NCI-H460 (cell line): ENCODE measurements at places on chromosomes 6 and 20.

GRCh38 chr6:37103169-37104039 is 66.5 kb upstream of the PIM1 start:
- DNase-seq: no peak

GRCh38 chr6:68779366-68779765 is 144.3 kb downstream of the ADGRB3 start:
- no peak for DNase-seq

DNA sequence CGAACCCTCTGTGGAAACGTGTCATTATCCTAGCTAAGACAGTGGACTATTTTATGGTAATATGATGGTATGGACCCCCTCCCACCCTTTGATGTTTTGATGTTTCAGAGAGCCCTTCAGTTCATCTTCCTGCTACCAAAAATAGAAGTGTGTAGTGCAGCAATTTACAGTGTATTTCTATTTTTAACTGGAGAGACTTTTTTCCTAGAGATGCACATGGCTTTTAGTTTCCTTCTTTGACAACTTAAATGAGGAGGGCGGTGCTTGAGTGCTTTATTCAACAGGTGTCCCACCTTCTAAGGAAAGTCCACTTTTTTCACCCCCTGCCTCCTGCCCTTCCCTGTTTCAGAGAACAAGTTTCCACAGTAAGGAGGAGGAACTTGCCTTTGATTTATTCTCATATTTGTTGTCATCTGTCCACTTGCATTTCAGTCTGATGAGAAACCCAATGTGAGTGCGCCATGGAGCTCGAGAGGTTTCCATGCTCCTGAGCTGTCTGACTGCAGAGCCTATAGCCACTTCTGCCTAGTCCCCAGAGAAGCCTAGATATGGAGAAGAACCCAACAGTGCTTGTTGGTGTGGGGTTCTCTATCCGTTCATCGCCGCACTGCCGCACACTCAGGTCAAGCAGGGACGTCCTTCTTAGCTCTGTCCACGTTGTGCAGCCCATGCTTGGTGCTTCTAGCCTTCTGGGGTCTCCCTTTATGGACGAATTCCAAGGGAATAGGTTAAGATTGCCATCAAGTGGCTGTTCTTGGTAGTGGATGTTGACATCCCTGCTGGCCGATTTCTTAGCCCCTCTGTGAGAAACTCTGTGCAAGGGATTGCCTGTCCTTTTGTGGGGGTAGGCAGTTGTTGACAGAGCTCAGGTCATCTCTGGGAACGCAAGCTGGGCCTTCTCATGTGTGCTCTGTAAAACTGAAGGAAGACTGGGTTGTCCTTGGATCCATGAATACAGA is 144.2 kb downstream of the JARID2 start:
- no peak for DNase-seq

GRCh38 chr6:57173056-57173885 is 1.1 kb downstream of the BAG2 start:
- DNase-seq: no peak

DNA sequence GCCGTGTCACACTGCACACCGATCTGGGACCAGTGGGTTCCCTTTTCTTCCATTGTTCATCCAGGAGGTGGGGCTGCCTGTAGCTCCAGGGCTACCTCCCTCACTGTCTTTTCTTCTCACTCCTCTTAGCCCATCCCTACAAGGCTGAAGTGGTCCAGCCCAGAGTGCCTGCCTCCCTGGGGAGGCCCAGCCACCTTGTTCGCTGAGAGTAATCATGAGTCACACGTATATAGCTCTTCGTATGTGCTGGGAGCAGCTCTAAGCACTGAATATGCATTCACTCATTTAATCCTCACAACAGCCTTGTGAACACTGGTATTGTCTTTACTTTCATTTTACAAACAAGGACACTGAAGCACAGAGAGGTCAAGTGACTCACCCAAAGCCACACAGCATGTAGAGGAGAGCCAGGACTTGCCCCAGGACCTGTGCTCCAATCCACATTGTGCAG is 14.7 kb upstream of the CCDC167 start:
- DNase-seq: no peak

DNA sequence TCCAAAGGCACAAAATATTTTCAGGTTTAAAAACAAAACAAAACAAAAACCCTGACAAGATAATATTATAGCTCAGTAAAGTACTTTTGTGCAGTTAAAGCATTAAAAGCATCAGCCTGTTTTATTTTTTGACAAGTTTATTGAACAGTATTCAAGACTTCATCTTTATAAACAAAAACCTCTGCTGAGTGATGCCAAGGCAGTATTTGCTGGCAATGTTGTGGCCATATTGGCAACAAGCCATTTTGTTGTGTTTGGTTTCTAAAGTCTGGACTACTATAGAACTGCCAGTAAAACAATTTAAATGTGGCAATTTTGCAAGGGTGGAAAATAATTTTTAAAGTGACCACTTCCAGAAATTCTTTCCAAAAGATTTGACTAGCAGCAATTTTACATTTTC is 15.9 kb downstream of the CPNE1 start:
- DNase-seq: no peak

- DNase-seq: no peak
These were observed 421.1 kb upstream of the KHDRBS2 start for GRCh38 chr6:62707156-62707555.
